ENCODE measurements at places on chromosomes 6 and 20.

GRCh38 chr6:99587792-99588191, 18.8 kb upstream of the PRDM13 start:
- no peak for DNase-seq

DNA sequence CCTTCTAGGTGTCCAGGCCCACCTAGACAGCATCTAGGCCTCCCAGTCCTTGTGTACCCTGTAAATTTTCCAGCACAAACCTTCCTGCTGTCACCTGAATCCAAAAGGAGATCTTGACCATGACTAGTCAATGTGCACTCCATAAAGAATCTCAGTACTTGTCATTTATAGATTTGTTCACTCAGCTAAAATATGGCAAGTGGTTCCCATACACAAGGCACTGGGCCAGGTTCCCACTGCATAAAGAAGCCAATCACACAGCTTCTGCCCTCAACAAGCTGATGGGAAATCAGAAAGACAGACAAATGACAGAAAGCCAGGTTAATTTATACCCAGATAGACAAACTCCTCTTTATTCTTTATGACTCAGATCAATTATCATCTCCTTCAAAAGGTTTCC, 526.8 kb downstream of the CD83 start:
- no peak for DNase-seq

- no peak for DNase-seq
Observed at GRCh38 chr6:157224178-157224950, 99.0 kb downstream of the TMEM242 start.

- no peak for DNase-seq
Observed at GRCh38 chr20:50848341-50848808, 53.5 kb downstream of the BCAS4 start.

DNA sequence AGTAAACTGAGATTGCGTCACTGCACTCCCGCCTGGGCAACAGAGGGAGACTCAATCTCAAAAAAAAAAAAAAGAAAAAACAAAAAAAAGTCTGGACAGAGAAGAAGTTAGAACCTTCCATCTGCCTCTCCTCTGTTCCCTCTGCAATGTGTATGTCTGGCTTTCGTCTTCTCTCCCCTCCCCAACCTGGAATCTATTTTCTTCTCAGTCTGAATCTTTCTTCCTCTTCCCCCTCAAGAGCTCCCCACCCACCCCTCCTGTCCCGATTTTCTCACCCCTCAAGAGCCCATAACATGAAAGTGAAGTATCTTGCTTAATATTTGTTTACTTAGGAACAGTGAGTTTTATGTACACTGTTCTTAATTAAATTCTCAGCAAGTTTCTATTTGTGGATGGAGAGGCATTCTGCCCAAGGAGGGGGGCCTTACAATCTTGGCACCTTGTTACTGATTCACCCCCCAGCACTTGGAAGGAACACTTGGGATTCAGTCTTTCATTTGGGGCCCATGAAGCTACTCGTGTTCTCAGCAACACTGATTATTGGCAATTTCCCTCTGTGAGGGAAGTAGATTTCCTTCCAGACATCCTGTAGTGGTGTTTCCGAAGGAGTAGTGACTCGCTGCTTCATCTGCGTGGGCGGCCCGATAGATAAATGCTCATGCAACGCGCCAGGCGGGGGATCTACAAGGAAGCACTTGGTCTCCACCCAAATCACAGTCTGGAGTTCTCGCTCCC, 69.3 kb upstream of the SRSF6 start:
- no peak for DNase-seq

DNA sequence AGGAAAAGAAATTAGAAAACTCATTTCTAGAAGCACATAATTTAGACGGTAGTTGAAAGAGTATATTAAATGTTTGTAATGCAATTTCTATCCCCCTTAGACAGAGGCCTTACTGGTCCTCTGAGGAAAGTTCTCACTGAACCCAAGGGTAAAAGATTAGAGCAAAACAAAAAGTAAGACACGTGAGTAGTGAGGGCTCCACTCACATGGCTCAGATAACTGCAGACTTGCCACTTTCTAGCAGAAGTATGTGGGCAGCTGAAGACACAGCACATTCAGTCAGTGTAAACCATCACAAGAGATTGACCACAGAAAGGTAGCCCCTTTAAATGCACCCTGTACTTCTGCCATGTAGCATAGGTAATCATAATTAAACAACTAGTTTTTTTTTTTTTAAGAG, 193.8 kb downstream of the BTBD9 start:
- no peak for DNase-seq

GRCh38 chr6:163970846-163971564, 556.5 kb downstream of the QKI start:
- DNase-seq = no peak

GRCh38 chr6:159116343-159116742, 52.9 kb upstream of the FNDC1 start:
- no peak for DNase-seq

DNA sequence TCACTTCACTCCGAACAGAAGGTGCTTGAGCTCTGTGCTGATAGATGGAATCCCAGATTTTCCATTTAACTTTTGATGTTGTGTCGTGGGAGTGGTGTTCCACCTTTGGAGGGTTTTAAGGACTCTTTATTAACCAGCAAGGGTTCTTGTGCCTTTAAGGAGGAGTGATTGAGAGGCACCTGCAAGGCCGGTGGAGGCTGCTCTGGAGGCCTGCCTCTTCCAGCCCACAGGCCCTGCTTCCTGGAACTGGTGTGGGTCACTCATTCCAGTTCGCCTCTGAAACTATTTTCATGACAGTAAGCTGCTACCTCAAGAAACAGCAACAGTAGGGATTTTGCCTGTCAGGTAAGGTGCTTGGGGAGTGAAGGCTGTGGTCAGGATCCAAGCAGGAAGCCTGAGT, 58.8 kb upstream of the APCDD1L start:
- DNase-seq = no peak

GRCh38 chr20:16011056-16011455, 562.2 kb downstream of the KIF16B start:
- DNase-seq = no peak

DNA sequence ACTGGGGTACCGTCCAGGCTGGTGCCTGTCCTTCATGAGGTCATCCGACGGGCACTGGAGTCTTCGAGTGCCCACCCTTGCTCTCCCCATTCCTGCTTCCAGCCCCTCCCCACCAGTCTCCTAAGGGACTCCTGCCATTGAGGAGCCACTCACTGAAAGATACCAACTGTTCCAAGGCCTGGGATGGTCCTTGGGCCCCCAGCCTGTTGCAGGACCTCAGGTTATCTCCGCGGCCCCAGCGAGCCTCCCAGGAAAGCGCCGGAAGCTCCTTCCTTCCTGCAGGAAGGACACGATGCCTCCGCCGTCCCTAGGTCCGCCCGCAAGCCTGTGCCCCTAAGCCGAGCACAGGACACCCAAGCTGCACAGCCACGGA, 1.2 kb downstream of the NKAIN4 start:
- no peak for DNase-seq

DNA sequence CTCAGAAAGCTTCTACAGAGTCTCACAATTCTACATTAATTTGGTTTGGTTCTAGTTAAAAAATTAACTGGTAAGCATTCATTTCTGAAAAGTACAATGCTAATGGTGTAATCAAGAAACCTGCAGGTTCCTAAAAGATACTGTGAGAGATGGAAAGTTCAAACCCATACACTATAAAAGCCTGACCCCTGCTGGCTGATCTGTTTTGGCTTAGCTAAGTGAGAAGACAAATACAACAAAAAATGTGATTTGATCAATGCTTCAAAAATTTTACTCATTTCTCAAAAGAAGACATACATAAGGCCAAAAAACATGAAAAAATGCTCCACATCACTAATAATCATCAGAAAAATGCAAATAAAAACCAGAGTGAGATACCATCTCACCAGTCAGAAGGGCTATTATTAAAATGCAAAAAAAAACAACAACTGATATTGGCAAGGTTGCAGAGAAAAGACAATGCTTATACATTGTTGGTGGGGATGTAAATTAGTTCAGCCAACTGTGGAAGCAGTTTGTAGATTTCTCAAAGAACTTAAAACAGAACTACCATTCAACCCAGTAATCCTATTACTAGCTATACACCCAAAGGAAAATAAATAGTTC, 102.8 kb downstream of the MOXD1 start:
- DNase-seq = peak; percentile 24

DNA sequence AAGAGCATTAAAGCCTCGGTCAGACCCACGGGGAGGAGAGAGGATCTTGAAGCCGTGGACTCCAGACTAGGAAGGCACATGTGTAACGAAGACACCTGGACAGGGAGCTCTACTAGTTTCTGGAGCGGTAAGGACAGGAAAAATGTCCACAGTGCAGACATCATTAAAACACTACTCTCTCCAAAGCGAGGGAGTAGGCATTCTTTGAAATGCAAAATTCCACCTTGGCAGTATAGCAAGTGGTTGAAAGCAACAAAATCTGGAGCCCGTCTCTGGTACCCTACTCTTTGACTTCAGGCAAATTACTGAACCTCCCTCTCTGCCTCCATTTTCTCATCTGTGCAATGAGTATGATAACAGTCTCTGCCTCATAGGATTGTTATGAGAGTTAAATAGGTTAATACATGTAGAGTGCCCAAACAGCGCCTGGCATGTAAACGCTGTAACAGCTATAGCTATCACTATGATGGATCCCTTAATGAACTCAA, 408 bp upstream of the CRIP3 start:
- no peak for DNase-seq

DNA sequence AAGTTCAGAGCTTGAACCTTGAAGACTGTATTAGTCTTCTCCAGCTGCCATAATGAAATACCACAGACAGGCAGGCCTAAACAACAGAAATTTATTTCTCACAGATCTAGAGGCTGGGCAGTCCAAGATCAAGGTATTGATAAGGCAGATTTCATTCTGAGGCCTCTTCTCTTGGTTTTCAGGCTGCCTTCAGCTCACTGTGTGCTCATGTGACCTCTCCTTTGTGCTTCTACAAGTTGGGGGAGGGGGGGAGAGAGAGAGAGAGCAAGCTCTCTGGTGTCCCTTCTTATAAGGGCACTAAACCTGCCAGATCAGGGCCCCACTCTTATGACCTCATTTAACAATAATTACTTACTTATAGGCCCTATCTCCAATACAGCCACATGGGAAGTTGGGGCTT, 102.6 kb upstream of the RSPO3 start:
- no peak for DNase-seq

GRCh38 chr6:25334793-25335192, 55.6 kb downstream of the CARMIL1 start:
- no peak for DNase-seq

DNA sequence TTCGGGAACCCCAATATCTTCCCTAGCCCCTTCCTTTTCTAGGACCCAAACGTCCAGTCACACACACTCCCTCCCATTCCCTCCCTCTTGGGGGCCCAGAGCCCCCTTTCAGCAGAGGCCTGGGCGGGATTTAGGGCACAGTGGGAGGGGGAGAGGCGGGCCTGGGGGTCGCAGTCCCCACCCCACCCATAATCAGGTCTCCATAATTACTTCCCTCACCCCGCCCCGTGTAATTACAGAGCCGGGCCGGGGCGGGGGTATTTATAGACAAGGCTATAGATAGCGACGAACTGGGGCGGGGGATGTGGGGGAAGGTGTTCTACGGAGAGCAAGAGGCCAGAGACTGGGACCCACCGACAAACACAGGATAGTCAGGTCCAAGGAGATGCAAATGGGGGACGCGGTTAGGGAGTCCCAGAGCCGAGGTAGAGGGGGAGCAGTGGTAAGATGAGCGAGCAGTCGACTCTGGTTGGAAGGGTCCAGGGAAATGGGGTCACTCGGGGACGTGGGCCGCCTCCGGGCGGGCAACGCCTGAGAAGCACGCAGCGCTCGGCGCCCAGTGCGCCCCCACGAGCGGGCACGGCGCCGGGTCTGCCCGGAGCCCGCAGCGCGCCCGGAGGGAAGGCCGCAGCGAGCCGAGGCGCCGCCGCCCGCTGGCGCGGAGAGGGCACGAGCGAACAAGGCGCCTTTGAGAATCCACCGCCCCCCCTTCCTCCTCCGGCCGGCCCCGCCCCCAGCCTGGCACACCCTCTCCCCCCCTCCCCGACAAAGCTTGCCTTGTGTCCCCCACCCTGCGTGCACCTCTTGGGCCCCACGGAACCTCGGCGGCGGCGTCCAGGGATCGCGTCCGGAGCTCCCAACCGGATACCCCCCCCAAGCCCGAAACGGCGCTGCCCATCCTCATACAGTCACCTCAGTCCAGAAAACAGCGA, 670 bp upstream of the COL11A2 start:
- DNase-seq = no peak

GRCh38 chr20:11492386-11492785, 425.3 kb upstream of the BTBD3 start:
- DNase-seq = no peak

DNA sequence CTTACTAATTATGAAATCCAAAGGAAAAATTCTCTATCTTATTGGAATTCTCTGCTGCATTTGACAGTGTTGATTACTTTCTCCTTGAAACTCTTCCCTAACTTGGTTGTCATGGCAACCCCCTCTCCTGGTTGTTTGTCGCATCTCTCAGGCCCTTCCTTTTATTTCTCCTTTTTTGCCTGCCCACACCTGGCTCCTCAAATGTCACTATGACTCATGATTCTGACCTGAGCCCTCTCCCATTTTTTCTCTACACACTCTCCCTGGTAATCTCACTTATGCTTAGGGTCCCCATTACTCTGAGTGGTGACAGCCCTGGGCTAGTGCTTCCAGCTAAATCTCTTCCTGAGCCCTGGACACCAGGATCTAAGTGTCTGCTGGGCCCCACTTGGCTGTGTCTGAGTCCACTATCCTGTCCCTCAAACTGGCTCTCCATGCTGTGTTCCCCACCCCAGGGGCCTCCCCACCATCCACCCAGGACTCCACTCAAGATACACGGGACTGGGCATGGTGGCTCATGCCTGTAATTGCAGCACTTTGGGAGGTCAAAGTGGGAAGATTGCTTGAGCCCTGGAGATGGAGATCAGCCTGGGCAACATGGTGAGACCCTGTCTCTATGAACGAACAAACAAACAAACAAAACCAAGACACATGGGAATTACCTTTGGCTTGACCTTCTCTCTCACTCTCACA, 16.5 kb upstream of the NNAT start:
- no peak for DNase-seq

DNA sequence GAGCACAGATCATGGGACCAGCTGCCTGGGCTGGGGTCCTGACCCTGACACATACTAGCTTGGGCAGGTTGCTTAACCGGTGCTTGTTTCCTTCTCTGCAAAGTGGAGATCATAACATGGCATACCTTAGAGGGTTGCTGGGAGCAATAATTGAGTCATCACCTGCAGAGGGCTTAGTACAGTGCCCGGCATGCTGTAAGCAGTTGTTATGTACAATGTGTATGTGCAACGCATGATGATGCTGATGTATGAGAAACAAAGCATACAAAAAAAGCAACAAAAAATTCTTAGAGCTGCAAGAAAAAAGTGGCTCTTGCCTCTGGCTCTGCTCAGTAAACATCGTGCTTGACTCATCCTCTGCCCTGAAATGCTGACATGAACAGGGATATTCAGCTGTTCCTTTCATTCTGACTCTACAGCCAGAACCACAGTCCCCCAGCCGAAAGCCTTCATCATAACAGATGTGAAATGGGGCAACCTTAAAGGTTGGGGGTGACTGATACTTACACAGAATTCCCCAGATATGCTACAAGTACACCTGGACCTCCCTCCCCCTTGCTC, 91.7 kb downstream of the CLIC5 start:
- peak; percentile 36 for DNase-seq

Measured in GM12864 (cell line).